8988T (cell line): ENCODE measurements at places on chromosomes 12 and 14.

DNA sequence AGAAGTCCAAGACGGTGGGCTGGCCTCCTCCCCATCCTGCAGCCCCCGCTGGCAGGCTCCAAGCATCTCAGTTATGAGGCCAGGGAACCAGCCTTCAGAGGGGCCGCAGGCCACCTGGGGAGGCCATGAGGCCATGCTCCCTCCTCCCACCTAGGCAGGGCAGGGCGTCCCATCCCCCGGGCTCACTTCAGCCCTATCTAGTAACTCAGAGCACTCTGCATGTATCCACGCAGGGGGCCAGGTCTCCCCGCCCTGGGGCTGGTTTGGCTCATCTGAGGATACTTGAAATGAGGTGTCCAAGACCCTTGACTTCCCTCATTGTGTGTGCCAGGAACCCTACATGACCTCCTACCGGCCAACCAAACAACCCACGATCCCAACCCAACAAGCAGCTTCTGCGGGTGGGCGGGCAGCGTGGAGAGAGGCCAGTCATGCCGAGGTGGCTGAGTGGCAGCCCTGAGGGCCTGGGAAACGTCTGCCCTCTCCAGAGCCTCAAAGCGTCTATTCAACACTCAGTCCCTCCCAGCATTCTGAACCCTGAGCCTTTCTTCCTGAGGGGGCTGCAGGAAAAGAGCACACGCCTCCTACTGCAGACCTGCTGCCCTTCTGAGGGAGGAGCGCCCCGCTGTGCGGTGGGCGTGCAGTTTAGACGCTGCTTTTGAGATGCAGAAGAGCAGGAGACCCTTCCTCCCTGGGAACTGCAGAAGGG, 16.8 kb downstream of the ISCA2 start:
- no peak for DNase-seq

DNA sequence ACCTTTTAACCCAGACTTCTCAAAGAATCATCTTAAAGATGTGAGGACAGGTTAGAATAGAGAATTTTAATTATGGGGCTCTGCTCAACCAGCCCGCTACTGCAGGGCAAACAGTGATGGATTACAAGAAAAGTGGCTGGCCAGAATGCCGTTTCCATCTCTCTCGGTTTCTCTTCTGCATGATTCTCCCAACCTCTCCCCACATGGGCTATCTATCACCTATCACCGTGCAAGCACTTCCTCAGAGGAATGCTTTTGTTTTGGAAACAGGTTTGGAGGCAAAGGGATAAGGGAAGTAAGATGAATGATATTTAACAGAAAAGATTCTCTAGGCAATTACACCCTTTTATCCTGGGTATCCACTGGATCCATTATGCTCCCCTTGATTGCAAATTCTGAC, 37.4 kb upstream of the PHC1 start:
- DNase-seq: no peak

DNA sequence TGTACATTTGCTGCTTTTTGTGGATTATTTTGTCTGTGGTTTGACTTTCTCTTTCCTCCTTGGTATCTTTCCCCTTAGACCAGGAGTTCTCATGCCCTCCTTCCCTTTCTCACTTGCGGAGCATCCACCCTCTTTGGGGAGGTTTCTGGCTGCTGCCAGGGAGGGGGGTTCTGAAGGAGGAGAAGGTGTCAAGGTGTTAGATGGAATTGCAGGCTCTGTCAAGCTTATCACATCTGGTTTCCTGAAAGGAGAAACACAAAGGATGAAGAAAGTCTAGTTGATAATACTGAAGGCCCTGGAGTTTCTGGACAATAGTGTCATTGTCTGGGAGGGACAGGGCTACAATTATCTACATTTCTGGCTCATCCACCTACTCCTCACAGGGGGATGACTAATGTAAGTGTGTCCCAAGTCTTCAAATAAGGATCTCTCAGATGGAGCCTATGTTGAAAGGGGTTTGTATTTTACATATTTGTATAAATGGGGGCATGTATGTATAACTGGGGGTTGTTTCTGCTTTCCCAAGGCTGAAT, 217.3 kb upstream of the CCDC196 start:
- DNase-seq: no peak

- no peak for DNase-seq
Measured at GRCh38 chr12:24894879-24895278, 54.0 kb downstream of the BCAT1 start.

DNA sequence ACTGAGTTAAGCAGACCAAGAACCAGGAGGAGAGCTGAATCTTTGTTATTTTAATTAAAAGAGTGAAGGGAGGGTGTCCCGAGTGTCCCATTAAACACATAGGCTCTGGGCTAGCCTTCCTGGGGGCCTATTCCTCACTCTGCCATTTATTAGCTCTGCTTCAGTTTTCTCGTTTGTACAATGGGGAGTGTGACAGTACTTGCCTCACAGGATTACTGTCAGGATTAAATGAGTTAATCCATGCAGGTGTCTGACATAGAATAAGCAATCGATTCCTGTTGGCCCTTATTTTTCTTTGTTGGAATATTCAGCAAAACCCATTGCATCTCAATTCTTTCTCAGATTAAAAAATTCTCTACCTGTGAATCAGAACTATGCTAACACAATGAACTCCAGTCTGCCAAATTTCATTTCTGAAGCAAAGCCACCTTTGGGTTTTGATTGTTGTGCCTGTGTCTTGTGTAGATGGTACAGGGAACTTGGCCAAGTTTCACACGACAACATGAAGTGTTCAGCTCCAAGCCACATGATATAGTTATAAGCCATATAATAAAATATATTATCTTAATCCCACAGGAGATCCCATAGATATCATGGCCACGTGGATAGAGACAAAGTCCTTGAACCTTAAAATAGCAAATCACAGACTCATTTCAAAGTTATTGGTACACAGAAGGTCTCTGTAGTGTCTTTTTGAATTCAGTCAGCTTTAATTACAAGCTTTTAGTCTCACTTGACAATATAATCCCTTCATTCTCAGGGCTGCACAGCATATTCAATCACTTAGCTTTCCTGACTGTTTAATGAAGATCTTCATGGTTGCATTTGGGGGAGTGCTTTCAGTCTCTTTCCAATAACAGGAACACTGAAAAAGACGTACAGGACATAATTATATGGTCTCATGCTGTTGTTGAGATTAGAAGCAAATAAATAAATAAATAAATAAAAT, 34.4 kb upstream of the CRY1 start:
- DNase-seq: no peak

DNA sequence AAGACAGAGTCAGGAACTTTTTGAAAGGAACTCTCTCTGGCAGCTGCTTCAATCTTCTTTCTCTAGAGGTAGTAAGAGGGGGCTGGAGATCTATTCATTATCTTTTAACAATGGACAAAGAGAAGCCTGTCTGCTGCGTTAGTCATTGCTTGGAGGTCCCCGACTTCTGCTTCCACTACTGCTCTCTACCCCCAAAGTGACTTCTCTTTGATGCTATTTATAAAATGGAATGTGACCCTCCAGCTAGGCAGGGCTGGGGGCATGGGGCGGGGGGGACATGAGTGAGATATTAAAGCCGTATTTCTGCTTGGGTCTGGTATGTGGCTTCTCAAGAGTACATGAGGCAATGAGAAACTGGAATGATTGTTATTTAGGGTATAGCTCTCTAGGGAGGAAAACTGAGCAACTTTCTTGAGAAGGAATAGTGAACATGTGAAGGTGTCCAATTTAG, 41.4 kb upstream of the NUDT4 start:
- DNase-seq: no peak

DNA sequence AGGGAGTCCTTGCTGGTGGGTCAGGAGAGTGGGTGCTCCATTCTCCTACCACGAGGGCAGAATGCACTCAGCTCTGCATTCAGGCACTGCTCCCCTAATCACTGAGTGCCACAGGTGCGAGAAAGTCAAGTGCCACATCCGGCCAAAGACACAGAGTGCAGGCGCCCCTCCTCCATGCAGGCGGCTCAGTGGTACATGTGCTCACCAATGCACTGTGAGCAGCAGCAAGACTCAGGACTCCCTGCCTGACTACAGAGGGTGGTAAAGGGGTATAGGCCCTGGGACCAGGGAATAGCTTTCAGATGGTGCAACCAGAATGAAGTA, 32.9 kb downstream of the ZFYVE21 start:
- DNase-seq: no peak

GRCh38 chr12:132710043-132710404, 618 bp upstream of the PGAM5 start:
- DNase-seq: no peak

DNA sequence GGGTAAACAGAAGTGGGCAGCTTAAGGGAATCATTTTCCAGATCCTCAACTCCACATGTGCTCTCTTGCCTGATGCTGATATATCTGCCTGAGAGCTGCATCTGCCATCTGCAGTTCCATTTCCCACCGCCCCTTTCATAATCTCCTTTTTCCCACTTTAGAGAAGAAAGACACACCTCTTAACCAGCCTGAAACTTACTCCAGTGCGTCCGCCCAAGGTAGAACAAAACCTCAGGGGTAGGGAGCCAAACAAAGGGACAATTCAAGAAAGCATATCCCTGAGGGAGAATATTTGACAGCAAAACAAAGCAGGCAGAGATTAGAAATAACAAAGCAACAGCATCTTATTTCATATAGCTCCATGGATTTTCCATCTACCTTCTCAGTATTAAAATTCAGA, 4.3 kb downstream of the MDM1 start:
- DNase-seq: no peak

DNA sequence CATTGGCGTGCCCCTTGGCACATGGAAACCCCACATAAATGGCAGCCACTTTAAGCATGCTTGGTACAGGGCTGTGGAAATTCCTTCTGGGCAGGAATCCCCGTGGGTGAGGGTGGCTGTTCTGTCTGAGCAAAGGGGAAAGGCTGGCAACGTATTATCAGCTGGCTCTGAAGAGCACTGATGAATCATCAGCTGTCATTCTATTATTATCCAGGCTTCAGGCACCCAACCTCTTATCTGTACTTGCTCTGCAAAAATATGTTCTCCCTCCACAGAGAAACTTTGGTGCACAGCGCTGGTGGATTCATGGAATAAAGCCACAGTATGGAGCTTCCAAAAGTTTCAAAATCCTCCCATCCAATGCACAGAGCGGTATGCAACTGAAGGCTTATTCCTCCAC, 167.1 kb downstream of the TBX5 start:
- no peak for DNase-seq

DNA sequence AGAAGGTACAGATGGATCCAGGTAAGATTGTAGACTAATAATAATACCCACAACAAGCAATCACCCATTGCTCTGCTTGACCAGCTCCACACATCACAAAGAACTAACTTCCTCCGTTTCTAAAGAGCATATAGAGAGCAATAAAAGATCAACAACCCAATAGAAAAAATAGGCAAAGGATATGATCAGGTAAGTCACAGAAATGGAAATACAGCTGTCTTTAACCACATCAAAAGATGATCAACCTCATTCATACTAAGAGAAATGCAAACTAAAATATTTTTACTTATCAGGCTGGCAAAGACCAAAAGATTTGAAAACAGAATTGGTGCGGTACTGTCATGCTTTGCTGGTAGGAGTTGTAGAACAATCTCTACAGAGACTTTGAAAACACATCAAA, 8.9 kb downstream of the C2CD5 start:
- DNase-seq: no peak

- no peak for DNase-seq
Measured at GRCh38 chr12:39835517-39836489, 216.2 kb upstream of the ABCD2 start.

DNA sequence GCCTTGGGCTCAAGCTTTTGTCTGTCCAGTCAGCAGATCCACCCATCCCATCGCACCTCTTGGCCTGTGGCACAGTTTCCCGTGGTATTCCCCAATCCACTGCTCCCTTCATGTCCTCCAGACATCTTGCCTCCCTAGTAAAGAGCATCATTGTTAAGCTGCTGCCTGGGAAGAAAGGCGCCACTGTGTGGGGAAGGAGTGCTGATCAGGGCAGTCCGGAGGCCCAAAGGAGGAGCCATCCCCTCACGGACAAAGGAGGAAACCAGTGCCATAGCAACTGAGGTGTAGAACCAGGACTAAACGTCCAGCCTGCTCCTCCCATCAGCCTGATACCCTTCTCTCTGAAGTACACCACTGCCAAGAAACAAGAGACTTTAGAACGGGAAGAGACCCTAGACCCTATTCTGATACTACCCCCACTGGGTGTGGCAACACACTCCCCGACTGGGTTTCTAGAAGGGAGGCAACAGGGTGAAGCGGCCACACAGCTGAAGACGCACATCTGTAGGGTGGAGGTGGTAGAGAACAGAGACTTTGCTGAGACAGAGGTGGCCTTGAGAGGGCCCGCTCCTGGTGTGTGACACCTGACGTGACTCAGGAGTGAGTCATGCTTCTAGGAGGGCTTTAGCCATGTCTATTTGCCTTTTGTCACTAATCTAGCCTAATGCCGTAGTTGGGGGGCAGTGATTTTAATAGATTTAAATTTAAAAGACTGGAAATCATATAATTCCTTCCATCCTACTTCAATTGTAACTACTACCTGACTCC, 185.0 kb downstream of the DPF3 start:
- DNase-seq: no peak

DNA sequence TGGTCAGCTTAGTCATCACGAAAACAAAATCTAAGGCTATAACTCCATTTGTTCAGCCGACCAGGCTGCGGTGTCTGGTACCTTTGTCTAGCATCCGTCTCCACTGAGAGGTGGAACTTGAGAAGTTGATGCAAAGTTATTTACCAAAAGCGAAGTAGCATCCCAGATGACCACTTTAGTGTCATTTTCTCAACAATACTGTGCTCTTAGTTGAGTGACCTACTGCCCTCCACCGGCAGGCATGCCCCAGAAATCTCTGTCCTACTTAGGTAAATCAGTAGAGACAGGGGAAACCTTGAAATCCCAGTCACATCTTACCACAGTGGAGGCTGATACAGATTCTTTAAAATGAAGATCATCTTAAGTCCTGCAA, 1.3 kb upstream of the ST8SIA1 start:
- no peak for DNase-seq

- DNase-seq: no peak
Measured at GRCh38 chr14:96408608-96409007, 16.7 kb downstream of the AK7 start.
